ENCODE measurements at places on chromosomes 11 and 22. TPM values are rescaled to one million over a fixed set of nuclear protein-coding genes. Genes with fewer than 3 reads are reported as not detected.

RTN4R gene
- 18.9 TPM for polyA plus RNA-seq

EMSY gene
- polyA plus RNA-seq, result 8.2 TPM

- no peak for DNase-seq
- H3K4me1 ChIP-seq, result peaks cover 6% of the 10 kb centered on the region
- H3K36me3 ChIP-seq, result no peaks in the 10 kb centered on the region
- no peak overlapping the region for H3K27ac ChIP-seq
- peaks cover 2% of the 10 kb centered on the region for H3K27me3 ChIP-seq
Measured at GRCh38 chr11:44531116-44531504, 34.4 kb upstream of the CD82 start.

DNA sequence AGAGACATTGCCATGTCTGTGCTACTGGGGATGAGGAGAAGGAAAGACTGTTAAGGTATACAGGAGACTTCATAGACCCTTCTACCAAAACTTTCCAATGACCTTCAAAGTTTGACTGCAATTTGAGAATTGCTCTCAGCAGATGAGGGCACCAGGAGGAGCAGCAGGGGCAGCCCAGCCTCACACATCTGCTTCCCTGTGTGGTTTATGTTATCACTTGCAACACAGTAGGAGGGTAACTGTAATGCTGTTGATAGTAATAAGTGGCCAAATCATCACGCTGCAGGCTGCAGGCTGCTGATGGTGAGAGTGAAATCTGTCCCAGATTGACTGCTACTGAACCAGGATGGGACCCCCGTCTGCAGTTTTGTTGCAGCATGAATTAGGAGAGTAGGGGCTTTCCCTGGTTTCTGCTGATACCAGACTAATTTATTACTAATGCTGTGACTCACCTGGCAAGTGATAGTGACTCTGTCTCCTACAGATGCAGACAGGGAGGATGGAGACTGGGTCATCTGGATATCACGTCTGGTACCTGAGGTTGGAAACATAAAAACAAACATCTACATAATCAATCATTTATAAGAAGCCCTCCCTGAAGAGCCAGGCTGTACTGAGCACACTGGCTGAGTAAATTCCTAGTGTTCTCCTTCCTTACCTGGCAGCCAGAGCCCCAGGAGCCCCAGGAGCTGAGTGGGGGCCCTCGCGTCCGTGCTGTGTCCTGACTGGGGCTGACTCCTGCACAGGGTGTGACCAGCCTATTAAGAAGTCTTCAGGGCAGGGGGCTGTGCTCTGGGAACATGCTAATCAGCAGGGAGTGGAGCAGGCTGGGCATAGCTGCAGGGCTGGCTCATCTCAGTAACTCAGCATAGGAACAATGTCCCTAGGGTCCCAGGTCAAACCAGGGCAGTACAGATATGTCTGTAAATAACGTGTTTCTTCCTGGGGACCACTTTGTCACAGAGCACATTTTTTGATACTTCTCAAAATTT is 74.4 kb downstream of the GAB4 start:
- no peaks in the 10 kb centered on the region for H3K27me3 ChIP-seq
- no peaks in the 10 kb centered on the region for H3K4me1 ChIP-seq
- no peak overlapping the region for H3K27ac ChIP-seq
- no peaks in the 10 kb centered on the region for H3K36me3 ChIP-seq
- no peak for DNase-seq

- H3K4me1 ChIP-seq, result peaks cover 11% of the 10 kb centered on the region
- DNase-seq, result no peak
- H3K27ac ChIP-seq, result peak overlapping the region; percentile 75
- no peak overlapping the region for H3K4me3 ChIP-seq
- H3K27me3 ChIP-seq, result no peaks in the 10 kb centered on the region
- H3K36me3 ChIP-seq, result no peaks in the 10 kb centered on the region
Measured at GRCh38 chr11:43748095-43748494, 67.6 kb downstream of the HSD17B12 start.

GRCh38 chr11:70739811-70740487 is 341.6 kb downstream of the CTTN start:
- H3K27ac ChIP-seq, result no peak overlapping the region
- H3K27me3 ChIP-seq, result no peaks in the 10 kb centered on the region
- no peak overlapping the region for H3K4me3 ChIP-seq
- H3K4me1 ChIP-seq, result peaks cover 5% of the 10 kb centered on the region
- H3K36me3 ChIP-seq, result no peaks in the 10 kb centered on the region

GRCh38 chr11:74345420-74345819 is 34.0 kb upstream of the P4HA3 start:
- no peak overlapping the region for H3K4me3 ChIP-seq
- no peaks in the 10 kb centered on the region for H3K4me1 ChIP-seq
- H3K36me3 ChIP-seq, result no peaks in the 10 kb centered on the region
- no peak for DNase-seq
- no peak overlapping the region for H3K27ac ChIP-seq
- H3K27me3 ChIP-seq, result no peaks in the 10 kb centered on the region

- H3K4me1 ChIP-seq, result peaks cover 44% of the 10 kb centered on the region
- peak; percentile 69 for DNase-seq
- H3K27ac ChIP-seq, result peak overlapping the region; percentile 98
- no peak overlapping the region for H3K4me3 ChIP-seq
- H3K36me3 ChIP-seq, result no peaks in the 10 kb centered on the region
Measured at GRCh38 chr11:65560555-65561418, 2.6 kb upstream of the LTBP3 start.

All from hepatocyte (in vitro differentiated cells).